Ureter (tissue), 1 donor: ENCODE measurements at places on chromosomes 16 and 17. TPM values are rescaled to one million over a fixed set of nuclear protein-coding genes. Genes with fewer than 3 reads are reported as not detected.
A peak's percentile ranks its signal among the peaks of the same experiment; 100 is the strongest.

GRCh38 chr17:39995438-39995837 is 14.8 kb downstream of the PSMD3 start:
- no peak for DNase-seq

Gene MYH2
- total RNA-seq = 0.78 TPM

- DNase-seq = no peak
Measured at GRCh38 chr16:50915120-50915519, 173.2 kb downstream of the CYLD start.

- DNase-seq = no peak
Measured at GRCh38 chr17:78366109-78366848, 6.4 kb upstream of the SOCS3 start.

Gene GAST
- not detected for total RNA-seq

DNA sequence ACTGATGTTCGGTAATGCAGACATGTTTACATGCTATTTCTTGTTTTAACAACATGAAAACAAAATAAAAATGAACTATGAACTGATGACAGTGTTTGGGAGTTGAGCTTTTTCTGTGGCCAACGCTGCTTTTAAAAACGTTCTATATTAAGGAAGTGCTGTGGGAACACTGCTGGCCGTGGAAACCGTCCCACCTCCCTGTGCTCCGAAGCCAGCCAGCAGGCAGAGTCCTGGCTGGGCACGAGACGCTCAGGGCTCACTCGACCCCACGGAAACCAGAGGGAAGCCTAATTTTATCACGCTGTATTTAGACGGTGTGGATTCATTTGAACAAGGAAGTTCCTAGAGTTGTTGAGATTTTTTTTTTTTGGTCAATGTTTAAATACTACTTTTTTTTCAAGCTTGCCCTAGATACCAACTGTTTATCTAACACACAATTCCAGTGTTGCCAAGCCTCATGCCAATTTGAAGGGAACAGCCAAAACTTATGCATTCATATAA is 25.8 kb downstream of the ADCY9 start:
- DNase-seq = no peak

Gene C16orf86
- total RNA-seq = 2.7 TPM

Gene FAM171A2
- 0.78 TPM for total RNA-seq

DNA sequence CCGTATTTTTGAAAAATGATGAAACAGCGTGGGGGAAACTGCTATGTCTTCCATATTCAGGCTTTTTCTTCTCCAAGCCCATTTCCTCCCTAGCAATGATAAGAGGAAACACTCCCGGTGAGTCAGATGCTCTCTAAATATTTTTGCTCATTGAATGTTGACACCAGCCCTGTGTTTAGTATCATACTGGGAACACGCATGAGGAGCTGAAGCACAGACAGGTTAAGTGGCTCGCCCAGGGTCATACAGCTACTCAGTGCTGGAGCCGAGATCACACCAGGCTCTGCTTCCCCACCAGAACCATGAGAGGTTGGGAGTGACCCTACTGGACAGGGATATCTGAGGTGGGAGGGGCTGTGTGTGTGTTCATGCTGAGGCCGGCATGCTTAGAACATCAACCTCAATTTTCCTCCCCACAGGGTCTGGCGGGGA is 37.8 kb upstream of the ADGRG1 start:
- no peak for DNase-seq

GRCh38 chr17:33522623-33523022 is 229.5 kb upstream of the ASIC2 start:
- DNase-seq = no peak

- DNase-seq = no peak
Measured at GRCh38 chr17:69539781-69540319, 125.4 kb downstream of the MAP2K6 start.

Gene UBN1
- 33.2 TPM for total RNA-seq

DNA sequence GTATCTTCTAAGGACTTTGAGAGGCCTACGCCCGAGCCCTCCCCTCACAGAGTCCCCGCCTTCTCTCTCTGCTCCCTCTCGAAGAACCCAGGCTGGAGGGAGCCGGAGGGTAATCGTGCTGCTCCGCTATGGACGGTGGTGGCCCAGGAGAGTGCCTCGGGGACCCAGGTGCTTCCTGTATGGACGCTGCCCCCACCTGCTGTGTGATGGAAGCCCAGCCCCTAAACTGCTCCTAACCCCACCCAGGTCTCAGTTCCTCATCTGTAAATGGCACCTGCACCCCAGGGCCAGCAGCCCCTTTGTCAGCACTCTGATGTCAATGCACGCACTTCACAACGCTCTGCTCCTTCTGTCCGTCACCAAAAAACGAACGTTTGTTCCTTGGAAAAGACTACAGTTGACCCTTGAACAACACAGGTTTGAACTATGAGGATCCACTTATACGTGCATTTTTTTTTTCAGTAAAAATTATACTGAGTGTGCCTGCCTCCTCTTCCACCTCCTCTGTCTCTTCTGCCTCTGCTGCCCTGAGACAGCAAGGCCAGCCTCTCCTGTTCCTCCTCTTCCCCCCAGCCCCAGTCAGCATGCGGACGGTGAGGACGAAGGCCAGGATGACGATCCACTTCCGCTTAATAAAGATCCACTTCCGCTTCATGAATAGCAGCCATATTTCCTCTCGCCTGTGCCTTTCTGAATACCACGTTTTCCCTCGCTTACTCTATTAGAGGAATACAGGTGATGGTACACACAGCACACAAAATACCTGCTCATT is 118.3 kb downstream of the BANP start:
- DNase-seq = no peak

- DNase-seq = no peak
Measured at GRCh38 chr17:49723423-49723822, 15.7 kb upstream of the SLC35B1 start.

DNA sequence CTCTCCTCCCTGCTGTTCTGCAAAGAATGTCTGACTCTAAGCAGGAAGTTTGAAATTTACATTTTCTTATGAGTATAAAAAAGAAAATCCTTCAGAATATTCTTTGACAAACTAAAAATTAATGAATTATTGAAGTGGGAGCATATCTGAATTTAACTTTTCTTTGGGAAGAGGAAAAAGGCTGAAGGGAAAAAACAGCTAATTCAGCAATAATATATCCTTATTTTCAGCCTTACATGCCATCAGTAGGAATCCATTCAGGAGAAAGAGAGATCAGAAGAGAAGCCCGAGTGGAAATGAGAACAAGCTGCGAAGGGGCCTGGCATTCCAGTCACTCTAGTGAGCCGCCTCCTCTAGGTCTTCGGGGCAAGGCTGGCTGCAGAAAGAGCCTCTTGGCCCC is 41.7 kb upstream of the BCAR1 start:
- no peak for DNase-seq

Gene NOS2
- 0.23 TPM for total RNA-seq

Gene CACNG3
- total RNA-seq = not detected

- no peak for DNase-seq
Measured at GRCh38 chr17:45135978-45136791, 698 bp downstream of the ACBD4 start.

Gene FOXN1
- 1.5 TPM for total RNA-seq

DNA sequence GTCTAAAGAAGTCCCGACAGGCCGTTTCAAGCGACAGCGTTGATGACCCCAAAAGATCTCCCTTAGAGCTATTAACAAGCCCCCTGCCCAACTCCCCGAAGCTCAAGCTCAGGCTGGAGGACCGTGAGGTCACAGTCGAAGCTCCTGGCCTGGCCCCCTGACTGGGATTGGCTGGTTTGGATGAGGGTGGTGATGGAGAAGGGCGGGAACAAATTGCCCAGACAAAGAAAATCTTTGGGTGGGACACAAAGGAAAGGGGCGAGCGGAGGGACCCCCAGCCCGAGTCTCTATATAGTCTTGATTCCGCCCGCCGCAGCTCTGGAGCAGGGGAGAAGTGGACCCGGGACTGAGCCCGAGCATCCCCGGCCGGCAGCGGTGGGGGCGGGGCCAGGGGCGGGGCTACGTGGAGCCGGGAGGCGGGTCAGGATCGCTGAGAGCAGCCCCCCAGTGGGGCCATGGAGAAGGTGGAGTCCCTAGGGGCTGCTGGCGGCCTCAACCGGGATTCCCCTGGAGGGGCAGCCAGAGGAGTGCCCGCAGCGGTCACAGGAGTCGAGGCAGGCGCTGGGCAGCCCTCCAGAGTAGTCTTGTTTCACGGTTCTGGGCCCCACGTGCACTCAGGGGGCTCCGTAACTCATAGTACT is 982 bp upstream of the NEURL4 start:
- DNase-seq = no peak

DNA sequence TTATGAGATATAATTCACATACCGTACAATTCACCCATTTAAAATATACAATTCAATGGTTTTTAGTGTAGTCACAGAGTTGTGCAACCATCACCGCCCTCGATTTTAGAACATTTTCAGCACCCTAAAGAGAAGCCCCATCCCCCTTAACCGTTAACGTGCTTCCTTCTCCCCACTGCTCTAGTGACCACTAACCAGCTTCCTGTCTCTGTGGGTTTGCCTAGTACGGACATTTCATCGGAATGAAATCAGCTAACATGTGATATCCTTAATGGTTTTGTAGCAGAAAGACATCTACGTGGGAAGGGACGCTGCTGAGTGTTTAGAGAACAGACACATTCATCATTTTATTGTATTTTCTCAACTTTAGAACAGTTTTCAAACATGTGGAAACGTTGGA is 80.8 kb upstream of the HSBP1 start:
- DNase-seq = no peak

Gene OSGIN1
- 5.9 TPM for total RNA-seq

GRCh38 chr16:30185683-30186421 is 2.5 kb downstream of the CORO1A start:
- DNase-seq = peak; percentile 59

DNA sequence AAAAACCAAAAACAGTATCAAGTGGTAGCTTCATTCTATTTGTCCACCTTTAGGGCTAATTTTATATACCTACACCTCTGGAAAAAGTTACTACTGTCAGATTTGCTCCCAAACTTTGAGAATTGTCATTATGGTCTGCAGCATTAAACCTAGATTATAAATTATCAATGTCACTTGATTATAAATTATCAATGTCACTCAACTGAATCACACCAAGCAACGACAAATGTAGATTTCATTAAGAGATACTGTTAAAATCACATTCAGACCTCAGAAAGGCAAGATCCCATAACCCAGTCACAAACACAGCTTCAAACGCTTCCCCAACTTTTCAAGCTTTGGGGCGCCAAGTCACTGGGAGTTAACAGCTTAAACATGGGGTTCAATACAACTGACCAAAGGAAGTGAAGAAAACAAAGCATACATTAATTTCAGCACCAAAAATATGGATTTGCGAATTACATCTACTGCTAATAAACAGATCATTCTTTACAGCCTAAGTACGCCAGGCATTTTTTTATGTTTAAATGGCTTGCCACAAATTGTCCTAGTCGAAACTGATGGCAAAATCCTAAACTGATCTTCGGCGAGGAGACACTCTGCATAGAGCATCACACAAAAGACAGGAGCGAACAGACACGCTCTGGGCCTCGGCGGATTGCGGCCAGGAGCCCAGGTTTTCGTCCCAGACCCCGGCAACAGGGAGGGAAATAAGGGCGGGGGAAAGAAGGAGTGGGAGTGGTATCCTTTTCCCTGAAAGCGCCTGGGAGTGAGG is 981 bp downstream of the GLG1 start:
- no peak for DNase-seq

Gene BTBD17
- not detected for total RNA-seq

- no peak for DNase-seq
Measured at GRCh38 chr17:61750656-61751055, 112.7 kb downstream of the BRIP1 start.
